ENCODE measurements at places on chromosomes 11 and 22. TPM values are rescaled to one million over a fixed set of nuclear protein-coding genes. Genes with fewer than 3 reads are reported as not detected.
A peak's percentile ranks its signal among the peaks of the same experiment; 100 is the strongest.

DNA sequence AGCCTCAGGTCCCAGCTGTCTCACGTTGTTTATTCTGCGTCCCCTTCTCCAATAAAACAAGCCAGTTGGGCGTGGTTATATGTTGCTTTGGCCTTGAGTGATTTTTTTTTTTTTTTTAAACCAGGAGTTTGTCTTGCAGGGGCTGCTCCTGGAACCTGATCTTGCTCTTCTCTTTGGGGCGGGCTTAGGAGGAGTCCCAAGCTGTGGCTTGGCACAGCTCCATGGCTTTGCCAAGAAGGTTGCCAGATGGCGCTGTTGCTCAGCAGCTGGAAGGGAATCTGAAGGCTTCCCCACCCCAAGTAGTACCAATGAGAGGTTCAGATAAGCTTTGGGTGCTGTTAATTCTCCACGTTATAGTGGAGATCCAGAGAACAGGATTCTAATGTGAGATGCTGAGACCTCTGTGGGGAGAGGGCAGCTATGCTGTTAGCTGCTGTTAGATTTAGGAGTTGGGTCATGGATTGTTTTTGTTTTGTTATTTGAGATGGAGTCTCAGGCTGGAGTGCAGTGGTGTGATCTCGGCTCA is 2.0 kb upstream of the FERMT3 start:
- H3K4me3 ChIP-seq, result no peak overlapping the region
- peak; percentile 89 for DNase-seq
- H3K27ac ChIP-seq, result peak overlapping the region; percentile 35
- H3K4me1 ChIP-seq, result peaks cover 30% of the 10 kb centered on the region
- no peaks in the 10 kb centered on the region for H3K27me3 ChIP-seq

DNA sequence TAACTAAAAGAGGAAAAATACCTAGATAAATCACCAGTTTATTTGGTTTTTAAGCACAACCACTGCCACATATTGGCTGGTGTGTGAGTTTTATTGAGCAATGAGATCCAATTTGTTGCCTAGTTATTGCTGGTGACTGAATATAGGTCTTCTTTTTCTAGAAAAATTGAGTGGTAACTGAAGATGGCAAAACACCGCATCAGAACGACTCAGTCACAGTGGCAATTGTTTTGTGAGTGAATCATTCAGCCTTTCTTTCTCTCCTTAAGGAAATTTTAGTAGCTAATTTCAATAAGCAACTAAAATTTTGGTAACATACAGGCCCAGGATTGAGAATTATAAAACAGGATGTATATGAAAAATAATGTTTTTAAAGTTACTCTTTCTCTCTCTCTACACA is 533.0 kb downstream of the KCNA4 start:
- H3K4me1 ChIP-seq, result no peaks in the 10 kb centered on the region
- no peak for DNase-seq
- H3K27ac ChIP-seq, result no peak overlapping the region

DNA sequence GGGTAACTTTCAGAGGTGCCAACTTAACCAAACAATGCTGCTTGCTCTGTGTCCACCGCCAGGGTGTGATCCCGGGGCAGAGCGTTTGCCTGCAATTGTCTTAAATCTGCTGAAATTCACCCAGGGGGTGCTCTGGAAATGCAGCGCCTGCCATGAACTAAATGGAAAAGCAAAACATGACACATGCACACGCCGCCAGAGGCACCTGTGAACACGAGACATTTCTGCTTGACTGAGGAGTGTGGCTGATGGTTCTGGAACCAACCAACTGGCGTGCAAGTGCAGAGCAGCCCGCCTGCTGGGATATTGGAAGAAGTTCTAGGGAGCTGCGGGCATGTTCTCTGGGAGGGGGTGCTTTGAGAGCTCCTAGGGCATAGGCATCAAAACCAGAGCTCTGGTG is 30.4 kb downstream of the DSCAML1 start:
- H3K4me3 ChIP-seq, result no peak overlapping the region
- H3K27me3 ChIP-seq, result no peaks in the 10 kb centered on the region
- H3K36me3 ChIP-seq, result no peaks in the 10 kb centered on the region
- H3K4me1 ChIP-seq, result no peaks in the 10 kb centered on the region

- H3K27ac ChIP-seq, result peak overlapping the region; percentile 31
- H3K36me3 ChIP-seq, result no peaks in the 10 kb centered on the region
- peak; percentile 54 for DNase-seq
- no peak overlapping the region for H3K4me3 ChIP-seq
- H3K27me3 ChIP-seq, result no peaks in the 10 kb centered on the region
- H3K4me1 ChIP-seq, result peaks cover 71% of the 10 kb centered on the region
These were observed 6.4 kb downstream of the ENDOD1 start for GRCh38 chr11:95095858-95096587.

- no peaks in the 10 kb centered on the region for H3K27me3 ChIP-seq
- H3K4me3 ChIP-seq, result no peak overlapping the region
- no peak for DNase-seq
- H3K4me1 ChIP-seq, result peaks cover 1% of the 10 kb centered on the region
These were observed 23.4 kb upstream of the ARHGAP20 start for GRCh38 chr11:110735455-110736170.

DNA sequence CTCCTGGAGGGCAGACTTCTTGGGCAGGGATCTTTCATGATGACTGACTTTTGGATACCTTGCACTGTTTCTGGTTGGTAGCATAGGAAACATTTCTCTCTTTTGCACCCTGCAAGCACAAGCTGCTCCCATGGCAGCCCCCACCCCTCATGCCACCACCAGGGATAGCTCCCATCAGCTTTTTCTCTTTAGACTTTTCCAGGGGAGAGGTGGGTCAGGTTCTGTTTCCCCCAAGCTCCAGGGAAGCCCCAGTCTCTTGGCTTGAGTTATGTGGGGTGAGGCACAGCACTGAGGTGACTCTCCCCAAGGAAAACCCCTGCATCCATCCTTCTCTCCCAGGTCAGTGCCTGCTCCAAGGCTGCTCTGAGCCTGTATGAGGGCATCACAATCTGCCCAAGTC is 22.5 kb downstream of the LRRC32 start:
- peaks cover 15% of the 10 kb centered on the region for H3K27me3 ChIP-seq
- H3K36me3 ChIP-seq, result no peaks in the 10 kb centered on the region
- H3K27ac ChIP-seq, result no peak overlapping the region
- no peak overlapping the region for H3K4me3 ChIP-seq

GRCh38 chr11:58465690-58466089 is 23.7 kb upstream of the OR5B12 start:
- DNase-seq, result no peak
- H3K4me3 ChIP-seq, result no peak overlapping the region
- H3K36me3 ChIP-seq, result no peaks in the 10 kb centered on the region
- no peaks in the 10 kb centered on the region for H3K27me3 ChIP-seq
- H3K4me1 ChIP-seq, result no peaks in the 10 kb centered on the region

DNA sequence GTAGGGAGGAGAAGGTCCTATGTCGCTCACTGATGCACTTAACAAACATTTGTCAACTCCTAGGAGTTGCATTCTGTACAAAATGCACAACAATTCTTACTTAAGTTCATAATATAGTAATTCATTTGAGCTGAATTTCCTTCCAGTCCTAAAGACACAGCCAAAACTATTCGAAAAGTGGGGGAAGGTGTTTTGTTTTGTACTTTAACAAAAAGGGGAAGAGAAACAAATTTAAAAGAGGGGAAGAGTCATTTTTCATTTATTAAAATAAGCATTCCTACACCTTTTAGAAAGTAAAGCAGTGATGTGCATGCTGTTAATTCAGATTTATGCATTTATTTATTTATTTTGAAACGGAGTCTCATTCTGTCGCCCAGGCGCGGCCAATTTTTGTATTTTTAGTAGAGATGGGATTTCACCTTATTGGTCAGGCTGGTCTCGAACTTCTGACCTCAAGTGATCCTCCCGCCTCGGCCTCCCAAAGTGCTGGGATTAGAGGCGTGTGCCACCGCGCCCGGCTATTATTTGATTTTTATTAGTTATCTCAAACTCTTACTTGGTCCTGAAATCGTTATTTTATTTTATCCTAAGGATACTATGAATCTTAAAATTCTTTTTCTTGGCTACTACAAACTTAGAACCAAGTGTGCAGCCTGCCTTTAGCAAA is 1.1 kb upstream of the FANCF start:
- H3K4me1 ChIP-seq, result peaks cover 27% of the 10 kb centered on the region
- H3K4me3 ChIP-seq, result no peak overlapping the region
- no peaks in the 10 kb centered on the region for H3K27me3 ChIP-seq
- peak overlapping the region; percentile 92 for H3K27ac ChIP-seq
- peak; percentile 41 for DNase-seq
- no peaks in the 10 kb centered on the region for H3K36me3 ChIP-seq

- no peaks in the 10 kb centered on the region for H3K36me3 ChIP-seq
- peaks cover 18% of the 10 kb centered on the region for H3K27me3 ChIP-seq
- no peak overlapping the region for H3K4me3 ChIP-seq
These were observed 626 bp upstream of the TBX10 start for GRCh38 chr11:67640021-67640757.

DNA sequence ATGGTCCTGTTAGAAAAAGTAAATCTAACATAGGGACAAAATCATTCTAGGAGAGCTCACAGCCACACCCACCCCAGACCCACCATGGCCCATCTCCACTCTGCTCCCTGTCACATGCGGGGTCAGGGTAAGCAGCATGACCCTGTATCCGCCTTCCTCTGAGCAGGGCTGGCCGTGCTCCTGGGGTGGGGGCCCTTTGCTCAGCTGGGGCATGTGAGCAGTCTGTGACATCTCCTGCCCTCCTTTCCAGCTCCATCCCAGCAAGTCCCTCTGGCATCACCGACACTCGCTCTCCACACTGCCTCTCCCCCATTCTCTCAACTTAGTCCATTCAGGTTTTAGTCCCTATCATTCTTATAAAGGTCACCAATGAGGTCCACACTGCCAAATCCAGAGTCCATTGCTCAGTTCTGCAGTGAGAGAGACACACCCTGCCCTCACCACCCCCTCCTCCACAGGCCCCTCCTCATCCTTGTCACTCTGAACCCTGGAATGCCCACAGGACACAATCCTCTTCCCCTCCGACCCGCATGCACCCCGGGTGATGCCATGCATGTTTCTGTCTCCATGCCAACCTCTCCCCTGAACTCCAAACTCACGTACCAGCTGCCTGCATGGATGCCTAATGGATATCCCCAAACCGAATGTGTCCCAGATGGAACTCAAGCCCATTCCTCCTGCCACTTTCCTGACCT is 65.1 kb upstream of the PITPNB start:
- no peak overlapping the region for H3K27ac ChIP-seq
- H3K36me3 ChIP-seq, result no peaks in the 10 kb centered on the region
- no peaks in the 10 kb centered on the region for H3K4me1 ChIP-seq
- H3K4me3 ChIP-seq, result no peak overlapping the region
- no peak for DNase-seq
- H3K27me3 ChIP-seq, result no peaks in the 10 kb centered on the region

The SLC22A6 gene
- polyA plus RNA-seq, result not detected

The INS gene
- polyA plus RNA-seq, result not detected

The PPP6R3 gene
- 65.2 TPM for polyA plus RNA-seq

The THRSP gene
- not detected for polyA plus RNA-seq

The CRYBA4 gene
- not detected for polyA plus RNA-seq
